ENCODE measurements at places on chromosomes 6 and 20. TPM values are rescaled to one million over a fixed set of nuclear protein-coding genes. Genes with fewer than 3 reads are reported as not detected.

BEND6 gene
- 12.6 TPM for total RNA-seq

KIF6 gene
- total RNA-seq: 2.6 TPM

EEF1A2 gene
- total RNA-seq: 78.4 TPM

SLC22A2 gene
- total RNA-seq: 0.36 TPM

BPIFA1 gene
- not detected for total RNA-seq

PTGIS gene
- 9.7 TPM for total RNA-seq

TP53TG5 gene
- total RNA-seq: not detected

CDH22 gene
- total RNA-seq: 3.1 TPM

DNA sequence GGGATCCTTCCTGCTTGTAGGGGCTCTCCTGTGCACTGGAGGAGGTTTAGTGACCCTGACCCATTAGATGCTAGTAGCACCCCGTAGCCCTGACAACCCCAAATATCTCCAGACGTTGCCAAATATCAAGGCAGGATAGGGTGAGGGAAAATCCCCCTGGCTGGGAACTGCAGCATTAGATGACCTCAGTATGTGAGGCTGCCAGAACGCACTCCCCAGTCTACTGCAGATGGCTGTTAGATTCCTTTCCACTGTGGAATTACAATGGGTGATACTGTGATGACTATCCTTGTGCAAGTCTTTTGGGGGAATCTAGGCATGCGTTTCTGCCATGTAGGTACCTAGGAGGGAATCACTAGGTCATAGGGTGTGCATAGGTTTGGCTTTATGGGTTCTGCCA is 226.3 kb upstream of the KCNG1 start:
- DNase-seq: peak; percentile 16

DNA sequence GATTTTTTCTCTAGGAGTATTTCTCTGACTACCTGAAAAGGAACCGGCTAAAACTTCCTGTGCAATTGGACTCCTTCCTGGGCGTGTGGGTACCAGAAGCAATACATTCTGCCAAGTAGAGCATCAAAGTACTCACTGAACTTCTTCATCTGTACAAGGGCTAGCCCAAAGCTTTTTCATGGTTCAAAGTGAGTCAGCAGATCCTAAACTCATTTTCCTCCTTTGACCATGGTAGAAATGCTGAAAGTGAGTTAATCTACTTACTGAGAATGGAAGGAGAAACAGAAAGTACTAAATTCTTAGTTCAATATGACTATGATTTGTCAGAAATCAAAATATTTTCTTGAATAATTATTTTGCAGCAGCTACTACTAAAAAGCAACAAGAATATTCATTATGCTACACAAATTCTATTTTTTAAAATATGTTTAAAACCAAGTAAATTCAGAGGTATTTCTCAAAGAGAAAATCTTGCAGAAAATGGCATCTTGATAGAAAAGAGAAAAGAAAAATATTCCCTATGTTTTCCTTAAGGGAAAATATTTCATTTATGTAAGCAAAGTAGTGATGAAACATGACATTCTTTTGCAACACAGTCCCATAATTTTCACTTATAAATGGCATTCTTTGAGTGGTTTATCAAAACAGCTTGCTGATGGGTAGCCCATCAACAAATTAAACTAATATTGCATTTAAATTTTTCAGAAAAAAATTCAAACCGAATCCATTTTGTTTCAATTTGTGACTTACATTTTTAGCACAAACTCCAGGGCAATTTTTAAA is 3.7 kb upstream of the BEND6 start:
- DNase-seq: no peak

- DNase-seq: no peak
These were observed 181.6 kb downstream of the JARID2 start for GRCh38 chr6:15427331-15428070.

GRCh38 chr20:21577551-21577950 is 63.7 kb upstream of the NKX2-2 start:
- DNase-seq: no peak

DNA sequence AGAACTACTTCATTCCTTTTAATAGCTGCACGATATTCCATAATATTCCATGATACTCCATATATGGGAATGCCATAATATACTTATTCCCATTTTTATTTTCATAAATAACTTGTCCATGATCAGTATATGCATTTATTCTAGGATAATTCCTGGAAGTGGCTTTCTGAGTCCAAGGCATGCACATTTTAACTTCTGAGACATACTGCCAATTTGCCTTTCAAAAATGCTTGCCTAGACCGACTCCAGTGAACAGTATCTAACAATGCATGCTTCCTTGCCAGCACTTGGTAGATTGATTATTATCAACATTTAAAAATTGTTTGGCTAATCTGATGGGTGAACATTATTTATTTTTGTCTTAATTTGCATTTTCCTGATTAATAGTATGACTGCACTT is 54.0 kb downstream of the SPTLC3 start:
- DNase-seq: no peak

GRCh38 chr6:32151181-32151862 is 417 bp downstream of the PRRT1 start:
- DNase-seq: peak; percentile 88

GRCh38 chr6:56959938-56960337 is 5.0 kb downstream of the BEND6 start:
- no peak for DNase-seq

DNA sequence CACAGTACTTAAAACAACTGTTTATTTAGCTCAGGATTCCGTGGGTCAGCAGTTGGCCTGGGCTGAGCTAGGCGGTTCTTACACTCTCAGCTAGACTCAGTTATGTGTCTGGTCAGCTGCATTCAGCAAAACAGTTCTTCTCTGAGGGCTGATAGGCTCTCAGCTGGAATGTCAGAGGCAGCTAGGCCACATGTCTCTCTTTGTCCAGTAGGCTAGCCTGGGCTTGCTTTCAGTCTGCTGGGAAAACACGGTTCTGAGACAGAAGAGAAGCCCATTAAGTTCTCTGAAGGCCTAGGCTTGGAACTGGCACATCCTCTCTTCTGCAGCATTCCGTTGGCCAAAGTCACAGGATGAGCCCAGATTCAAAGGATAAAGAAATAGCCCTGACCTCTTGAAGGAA is 65.6 kb downstream of the TULP4 start:
- DNase-seq: no peak

DNA sequence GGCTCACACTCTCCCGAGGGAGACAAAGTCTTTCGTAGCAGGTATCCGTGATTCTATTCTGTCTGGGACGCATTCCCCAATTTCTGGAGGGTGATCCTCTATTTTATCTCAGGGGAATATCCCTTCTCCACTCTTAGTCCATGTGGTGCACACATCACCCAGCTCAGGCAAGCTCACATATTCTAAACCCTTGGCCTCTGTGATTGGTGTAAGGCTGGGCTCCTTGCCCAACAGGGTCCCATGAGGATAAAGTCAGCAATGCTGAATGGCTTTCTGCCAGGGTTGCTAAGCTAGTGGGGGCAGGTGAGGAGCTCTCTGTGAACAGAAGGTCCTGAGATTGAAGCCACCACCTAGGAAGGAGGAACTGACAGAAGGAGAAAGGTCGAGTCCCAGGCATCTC is 137.2 kb downstream of the CDH26 start:
- DNase-seq: no peak

- DNase-seq: no peak
These were observed 31.3 kb upstream of the MRAP2 start for GRCh38 chr6:84002226-84002625.

- no peak for DNase-seq
These were observed 81.7 kb downstream of the BACH2 start for GRCh38 chr6:90214966-90215365.

DNA sequence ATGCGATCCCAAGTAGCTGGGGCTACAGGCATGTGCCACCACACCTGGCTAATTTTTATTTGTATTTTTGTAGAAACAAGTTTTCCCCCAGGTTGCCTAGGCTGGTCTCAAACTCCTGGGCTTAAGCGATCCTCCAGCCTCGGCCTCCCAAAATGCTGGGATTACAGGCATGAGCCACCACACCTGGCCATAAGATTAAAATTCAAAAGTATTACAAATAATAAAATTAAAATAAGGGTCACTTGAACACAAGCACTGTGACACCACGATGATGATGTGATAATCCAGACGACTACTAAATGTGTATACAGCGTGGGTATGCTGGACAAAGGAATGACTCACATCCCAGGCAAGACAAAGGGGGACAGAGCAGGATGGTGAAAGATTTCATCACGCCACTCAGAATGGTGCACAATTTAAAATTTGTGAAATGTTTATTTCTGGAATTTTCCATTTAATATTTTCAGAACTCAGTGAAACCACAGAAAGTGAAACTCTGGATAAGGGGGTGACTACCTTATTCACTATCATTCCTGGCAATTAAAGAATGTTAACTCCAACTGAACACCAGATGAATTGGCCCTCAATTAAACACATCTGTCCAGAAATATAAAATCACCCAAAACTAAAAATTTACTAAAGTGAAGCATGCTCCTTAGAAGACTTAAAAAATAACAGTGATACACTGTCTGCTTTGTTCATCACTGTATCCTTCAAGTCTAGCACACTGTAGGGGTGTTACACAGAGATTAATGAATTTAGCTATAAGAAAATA is 13.1 kb downstream of the B4GALT5 start:
- DNase-seq: no peak

DNA sequence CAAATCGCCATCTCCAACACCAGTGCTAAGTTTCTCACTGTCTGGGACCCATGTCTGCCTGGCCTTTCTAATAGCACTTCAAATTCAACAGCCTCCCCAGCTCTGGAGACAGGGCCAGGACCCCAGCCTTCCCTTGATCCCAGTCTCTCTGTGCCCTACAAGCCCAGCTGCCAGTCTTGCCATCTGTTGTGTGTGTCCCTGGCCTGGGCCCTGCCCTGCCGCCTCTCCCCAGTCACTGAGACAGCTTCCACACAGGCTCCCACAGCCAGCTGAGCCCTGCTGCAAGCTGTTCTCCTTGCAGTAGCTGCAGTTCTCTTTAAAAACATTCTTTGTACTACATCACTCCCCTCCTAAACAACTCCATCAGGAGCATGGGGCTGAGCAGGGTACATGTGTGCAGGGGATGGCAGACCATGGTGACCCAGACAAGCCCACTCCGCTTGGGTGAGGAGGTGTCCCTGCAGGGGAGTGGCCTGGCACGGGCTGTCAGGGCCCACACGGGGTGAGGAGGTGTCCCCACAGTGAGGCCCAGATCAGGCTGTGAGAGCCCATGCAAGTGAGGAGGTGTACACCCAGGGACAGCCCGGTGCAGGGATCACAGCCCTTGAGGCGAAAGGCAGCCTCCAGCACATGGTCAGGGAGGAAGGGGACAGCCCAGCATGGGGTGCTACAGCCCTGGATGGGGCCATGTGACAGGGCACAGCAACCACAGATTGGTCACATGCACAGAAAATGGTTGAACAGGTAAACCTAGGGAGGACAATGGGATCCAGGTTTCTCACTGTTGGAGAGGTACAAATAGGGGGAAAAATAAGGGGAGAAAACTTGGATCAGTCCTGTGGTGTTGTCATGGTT is 16.2 kb downstream of the CST7 start:
- peak; percentile 53 for DNase-seq
